ENCODE measurements at places on chromosomes 1 and 21.

GRCh38 chr1:237166593-237167101, 124.7 kb downstream of the RYR2 start:
- DNase-seq, result no peak

GRCh38 chr1:28244549-28245251, 8.8 kb downstream of the ATP5IF1 start:
- no peak for DNase-seq

- no peak for DNase-seq
These were observed 136.3 kb downstream of the CLEC20A start for GRCh38 chr1:178360421-178360820.

GRCh38 chr1:119806489-119806888, 4.8 kb downstream of the REG4 start:
- DNase-seq, result no peak

GRCh38 chr1:175338387-175339135, 146.0 kb upstream of the KIAA0040 start:
- peak; percentile 63 for DNase-seq

GRCh38 chr1:226427131-226427530, 19.2 kb upstream of the PARP1 start:
- no peak for DNase-seq

- DNase-seq, result no peak
These were observed 2.4 kb upstream of the WNT3A start for GRCh38 chr1:228004331-228004855.

DNA sequence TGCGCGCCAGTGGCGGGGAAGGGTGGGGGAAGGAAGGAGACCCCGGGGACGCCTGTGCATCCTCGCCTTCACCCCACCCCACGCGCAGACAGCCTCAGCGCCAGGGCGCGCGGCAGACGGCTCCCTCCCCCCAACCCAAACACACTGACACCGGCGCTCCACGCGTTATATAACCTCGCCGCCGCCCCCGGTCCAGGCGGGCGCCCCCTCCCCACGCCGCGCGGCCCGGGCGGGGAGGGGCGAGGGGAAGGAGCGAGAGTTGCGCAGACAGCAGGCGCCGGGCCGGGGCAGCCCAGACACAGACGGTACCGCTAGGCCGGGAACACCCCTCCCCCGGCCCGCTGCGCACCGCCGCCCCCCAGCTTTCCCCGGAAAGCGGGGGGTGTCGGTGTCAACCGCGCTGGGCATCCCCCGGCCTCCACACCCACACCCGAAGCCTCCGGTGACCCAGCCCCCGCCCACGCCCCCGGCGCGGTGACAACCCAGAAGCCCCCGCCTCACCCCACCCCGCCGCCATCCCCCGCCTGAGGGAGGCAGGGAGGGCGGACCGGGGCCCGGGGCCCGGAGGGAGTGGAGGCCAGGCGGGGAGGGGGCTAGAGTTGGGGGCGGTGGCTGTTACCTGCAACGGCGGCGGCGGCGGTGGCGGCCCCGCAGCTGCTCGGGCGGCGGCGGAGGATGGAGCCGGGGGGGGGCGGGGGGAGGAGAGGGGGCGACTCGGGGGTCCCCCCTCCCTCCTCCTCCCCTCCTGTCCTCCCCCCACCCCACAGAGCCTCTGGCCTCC, 432 bp downstream of the AKT3 start:
- DNase-seq, result peak; percentile 31

DNA sequence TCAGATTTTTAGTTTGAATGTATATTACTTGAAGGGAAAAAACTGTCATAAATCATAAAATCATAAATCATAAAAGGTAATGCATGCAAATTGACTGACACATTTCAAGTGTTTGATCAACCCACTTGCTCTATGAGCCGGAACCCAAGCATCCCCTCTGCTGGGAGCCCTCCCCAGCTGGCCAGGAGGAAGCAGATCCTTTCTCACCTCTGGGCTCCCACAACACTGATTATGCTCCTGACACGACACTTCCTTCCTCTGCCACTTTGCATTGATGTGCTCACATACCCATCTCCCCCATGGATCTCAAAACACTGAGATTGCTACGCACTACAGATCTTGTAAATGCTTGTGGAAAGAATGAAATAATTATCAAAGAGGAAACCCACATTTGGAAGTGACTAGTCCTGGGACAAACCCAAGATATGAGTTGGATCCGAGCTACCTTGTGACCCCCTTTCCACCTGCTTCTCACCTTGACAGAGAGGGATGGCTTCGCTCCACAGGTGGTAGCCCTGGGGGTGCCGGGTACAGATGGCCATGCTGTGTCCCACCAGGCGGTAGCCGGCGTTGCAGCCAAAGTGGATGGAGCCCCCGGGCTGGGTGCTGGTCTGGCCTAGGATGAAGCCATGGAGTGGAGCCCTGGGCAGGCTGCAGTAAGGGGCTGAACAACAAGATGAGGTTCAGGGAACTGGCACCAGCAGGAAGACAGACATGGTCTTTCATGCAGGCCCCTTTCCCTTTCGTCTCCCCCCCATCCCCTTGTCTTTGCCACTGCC, 104.6 kb downstream of the ZSCAN20 start:
- DNase-seq, result no peak

DNA sequence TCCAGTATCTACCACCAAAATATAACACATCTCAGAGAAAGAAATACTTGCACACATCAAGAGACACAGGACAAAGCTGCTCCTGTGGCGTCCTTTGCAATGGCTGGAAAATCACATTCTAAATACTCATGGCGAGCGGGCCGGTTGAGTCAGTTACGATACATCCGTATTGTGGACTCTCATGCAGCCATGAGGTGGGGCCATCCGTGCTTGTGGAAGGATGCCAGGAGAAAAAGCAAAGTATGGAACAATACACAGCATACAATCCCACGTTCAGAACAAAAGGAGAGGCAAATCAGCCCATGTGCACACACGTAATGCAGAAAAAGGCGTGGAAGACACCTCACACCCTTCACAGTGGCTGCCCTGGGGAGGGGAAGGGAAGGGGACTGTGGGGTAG, 13.1 kb downstream of the ATP13A2 start:
- DNase-seq, result no peak

GRCh38 chr1:31153423-31153822, 86.3 kb downstream of the NKAIN1 start:
- no peak for DNase-seq

- no peak for DNase-seq
These were observed 10.9 kb downstream of the SMAP2 start for GRCh38 chr1:40384413-40384762.

DNA sequence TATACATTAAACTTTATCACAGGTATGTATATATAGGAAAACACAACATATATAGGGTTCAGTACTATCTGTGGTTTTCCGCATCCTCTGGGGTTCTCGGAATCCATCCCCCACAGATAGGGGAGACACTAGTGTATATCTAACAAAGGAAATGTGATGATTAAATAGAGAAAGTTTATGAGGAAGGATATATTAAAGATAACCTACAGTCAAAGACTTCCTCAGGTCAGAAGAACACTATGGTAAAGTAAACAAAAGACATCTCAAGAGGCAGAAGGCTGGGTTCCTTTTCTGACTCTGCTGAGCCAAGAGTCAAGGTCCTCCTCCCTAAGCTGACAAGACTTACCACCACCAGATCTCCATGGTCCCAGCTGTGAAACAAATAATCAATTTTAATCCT, 12.1 kb downstream of the USP24 start:
- DNase-seq, result no peak

DNA sequence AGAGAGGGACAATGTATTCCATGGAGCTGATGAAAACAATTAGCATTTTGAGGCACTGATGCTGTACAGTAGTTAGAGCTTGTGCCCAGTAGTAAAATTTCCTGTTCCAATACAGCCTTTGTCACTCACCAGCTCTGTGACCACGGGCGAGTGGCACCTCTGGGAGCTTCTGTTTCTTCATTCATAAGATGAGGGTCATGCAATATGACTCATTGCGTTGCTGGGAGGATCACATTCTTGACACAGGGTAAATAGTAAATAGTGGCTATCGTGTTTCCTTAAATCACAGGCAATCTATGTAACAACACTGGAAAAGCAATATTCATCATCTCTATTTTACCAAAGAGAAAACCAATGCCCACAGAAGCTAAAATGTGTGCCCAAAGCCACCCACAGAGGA, 4.5 kb upstream of the LRRC52 start:
- DNase-seq, result no peak

- DNase-seq, result no peak
These were observed 9.6 kb downstream of the RAB42 start for GRCh38 chr1:28601696-28602095.

DNA sequence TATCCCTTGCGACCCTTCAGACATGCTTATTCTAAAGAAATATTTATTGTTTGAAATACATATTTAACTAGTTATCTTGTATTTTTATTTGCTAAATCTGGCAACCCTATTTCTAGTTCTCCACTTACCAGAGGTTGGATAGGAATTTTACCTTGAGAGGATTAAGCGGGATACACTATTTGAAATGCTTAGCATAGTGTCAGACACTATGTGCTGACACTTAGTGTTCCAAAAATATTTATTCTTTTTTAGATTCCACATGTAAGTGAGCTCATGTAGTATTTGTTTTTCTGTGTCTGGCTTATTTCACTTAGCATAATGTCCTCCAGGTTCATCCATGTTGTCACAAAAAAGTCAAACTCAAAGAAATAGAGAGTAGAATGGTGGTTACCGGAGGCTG, 78.7 kb downstream of the NTMT2 start:
- no peak for DNase-seq

GRCh38 chr1:53586765-53587164, 127.6 kb downstream of the DMRTB1 start:
- DNase-seq, result no peak

DNA sequence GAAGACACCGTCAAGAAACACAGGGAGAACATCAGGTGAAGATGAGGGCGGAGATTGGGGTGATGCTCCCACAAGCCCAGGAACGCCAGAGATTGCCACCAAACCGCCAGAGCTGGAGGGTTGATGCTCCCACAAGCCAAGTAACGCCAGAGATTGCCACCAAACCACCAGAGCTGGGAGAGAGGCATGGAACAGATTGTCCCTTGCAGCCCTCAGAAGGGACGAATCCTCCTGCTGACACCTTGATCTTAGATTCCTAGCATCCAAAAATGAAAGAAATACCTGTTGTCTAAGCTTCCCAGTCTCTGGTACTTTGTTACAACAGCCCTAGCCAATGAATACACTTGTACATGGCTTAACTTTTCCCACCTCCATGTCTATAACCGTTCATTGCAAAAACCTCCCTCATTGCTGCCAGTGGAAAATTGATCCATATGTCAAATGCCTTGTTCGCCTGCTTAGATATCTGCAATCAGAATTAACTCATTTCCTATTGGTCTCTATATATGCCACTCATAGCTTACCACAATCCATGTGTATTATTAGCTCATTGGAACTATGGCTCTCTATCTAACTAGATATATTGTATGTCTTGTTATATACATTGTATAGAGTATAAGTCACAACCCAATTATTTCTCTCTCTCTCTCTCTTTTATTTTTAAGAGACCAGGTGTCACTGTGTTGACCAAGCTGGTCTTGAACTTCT, 127.4 kb downstream of the ADSS2 start:
- no peak for DNase-seq

GRCh38 chr21:29805105-29805504, 134.7 kb downstream of the GRIK1 start:
- no peak for DNase-seq

DNA sequence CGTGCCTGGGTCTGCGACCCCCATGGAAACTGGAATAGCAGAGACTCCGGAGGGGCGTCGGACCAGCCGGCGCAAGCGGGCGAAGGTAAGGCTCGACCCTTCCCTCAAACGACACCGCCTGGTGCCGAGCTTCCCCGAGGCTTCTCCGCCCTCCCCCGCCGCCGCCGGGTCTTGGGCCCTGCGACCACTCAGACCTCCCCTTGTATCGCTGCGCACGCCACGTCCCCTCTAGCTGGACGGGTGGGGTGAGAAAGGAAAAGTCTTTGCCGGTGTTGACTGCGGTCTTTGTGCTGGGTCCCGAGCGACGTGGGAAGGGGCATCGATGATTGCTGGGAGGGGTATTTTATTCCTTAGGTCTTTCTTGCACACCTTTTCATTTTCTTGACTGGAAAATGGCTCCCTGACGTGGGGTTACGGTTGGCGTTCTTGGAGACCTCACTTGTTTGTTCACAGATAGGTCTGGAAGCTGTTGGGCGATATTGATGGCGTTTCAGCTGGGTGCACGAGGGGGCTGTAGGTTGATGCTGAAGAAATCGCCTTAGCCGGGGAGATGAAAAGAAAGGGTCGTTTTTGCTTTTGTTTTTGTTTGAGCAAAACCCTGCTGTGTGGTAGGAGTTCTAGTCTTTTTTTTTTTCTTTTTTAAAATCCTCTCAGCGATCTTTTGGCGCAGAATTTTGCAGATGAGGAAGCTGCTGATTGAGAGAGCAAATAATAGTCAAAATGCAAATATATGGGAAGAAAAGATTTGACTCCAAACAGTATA, 776 bp downstream of the KDM1A start:
- peak; percentile 13 for DNase-seq

DNA sequence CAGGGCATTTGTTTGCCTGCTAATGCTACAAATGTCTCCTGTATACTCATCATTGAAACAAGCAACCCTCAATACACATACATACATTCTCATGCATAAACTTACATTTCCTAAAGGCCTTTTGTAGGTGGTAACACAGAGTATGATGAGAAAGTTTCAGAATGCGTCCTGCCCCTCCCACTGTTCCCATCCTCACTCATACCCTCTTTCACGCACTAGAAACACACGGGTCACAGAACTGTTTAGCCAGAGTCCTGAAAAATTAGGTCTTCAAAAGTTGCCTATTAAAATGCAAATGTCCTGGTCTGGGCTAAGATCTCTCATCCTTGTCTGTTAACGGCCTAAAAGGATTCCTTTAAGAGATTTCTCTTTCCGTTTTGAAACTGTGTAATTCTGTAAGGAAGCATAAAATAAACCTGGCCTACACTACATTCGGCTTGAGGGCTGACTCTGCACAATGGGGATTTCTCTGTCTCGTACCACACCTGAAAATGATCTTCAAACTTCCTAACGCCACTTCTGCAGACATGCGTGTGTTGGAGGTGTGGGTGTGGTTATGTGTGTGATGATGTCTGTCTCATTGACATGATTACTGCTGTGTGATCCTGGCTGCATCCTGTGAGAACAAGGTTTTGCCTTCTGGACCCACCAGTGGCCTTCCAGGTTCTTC, 5.3 kb upstream of the FCER1A start:
- no peak for DNase-seq

DNA sequence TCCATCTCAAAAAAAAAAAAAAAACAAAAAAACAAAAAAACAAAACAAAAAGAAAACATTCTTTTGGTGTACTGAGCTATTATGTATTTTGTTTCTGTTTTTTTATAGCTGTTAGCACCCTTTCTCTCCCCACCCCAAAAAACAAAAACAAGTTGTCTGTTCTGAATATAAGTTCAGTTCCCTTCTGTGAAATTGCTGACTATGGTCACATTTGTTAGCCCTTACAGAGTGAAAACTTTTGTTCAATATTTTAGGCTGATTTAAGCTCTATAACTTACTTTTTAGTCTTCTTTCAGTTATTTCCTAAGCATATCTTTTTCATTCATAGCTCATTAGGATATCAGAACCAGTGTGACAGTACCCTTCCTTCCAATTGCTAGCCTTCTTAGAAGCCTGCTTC, 1056.6 kb upstream of the NCAM2 start:
- no peak for DNase-seq

DNA sequence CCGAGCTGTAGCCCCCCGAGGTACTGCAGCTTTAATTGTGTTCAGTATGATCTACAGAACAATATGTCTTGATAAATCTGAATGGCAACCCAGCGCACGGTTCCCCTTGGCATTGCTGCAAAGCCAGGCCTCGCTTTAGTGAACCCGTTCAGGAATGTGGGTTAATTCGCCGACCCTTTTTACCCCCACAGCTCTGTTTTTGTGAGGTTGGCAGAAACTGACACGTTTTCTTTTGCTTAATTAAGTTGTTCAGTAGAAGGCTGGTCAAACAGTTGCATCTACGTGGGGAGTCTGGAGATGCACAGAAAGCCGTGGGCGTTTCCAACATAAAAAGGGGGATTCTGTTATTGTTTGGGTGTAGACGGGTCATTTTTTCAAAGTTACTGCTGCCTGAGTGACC, 43.2 kb downstream of the OLIG1 start:
- no peak for DNase-seq
